ENCODE measurements at places on chromosomes 5 and 9. TPM values are rescaled to one million over a fixed set of nuclear protein-coding genes. Genes with fewer than 3 reads are reported as not detected.

Gene ACTL7B
- not detected for total RNA-seq

Gene PRELID2
- total RNA-seq, result 13.1 TPM

Gene PPP3R2
- not detected for total RNA-seq

Gene TNFSF15
- total RNA-seq, result 0.08 TPM

DNA sequence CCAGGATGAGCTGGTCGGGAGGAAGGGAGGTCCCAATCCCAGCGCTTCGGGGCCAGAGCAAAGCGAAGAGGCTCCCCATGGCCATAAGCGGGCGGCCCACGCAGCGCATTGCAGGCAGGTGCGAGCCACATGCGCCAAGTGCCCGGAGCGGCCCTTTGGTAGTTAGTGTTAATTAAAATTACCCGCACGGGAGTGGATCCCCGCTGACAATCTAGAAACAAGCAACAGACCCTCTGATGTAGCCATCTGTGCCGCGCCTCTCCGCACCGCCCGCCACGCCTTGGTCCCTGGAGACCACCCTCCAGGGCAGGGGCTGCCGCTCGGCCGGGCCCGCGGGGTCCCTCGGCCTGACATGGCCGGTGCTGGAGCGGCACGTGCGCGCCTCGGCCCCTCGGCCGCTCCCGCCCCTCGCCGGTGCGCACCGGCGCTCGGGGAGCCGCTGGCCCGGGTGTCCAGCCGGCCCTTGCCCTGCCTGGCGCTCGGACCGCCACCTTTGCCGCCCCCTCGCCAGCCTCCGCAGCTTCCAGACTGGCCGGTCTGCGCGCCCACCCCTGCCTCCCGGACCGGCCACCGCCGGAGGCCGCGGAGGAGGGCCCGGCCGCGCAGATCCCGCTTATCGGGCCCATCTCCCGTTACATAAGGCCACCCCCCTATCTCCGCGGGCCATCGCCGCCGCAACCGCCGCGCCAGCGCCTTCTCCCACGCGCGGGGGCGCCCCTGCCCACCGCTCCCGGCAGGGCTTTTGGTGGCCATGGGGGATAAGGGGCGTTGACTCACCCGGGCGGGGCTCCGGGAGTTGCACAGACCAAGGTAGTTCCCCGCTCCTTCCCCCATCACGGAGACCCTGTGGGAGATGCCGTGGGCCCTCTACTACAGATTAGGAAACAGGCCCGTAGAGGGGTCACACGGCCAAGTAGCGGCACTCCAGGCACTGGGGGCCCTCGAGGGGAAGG is 1.9 kb upstream of the IL13 start:
- H3K4me3 ChIP-seq, result peak overlapping the region; percentile 51
- peaks cover 42% of the 10 kb centered on the region for H3K27me3 ChIP-seq
- no peaks in the 10 kb centered on the region for H3K36me3 ChIP-seq
- H3K27ac ChIP-seq, result no peak overlapping the region

DNA sequence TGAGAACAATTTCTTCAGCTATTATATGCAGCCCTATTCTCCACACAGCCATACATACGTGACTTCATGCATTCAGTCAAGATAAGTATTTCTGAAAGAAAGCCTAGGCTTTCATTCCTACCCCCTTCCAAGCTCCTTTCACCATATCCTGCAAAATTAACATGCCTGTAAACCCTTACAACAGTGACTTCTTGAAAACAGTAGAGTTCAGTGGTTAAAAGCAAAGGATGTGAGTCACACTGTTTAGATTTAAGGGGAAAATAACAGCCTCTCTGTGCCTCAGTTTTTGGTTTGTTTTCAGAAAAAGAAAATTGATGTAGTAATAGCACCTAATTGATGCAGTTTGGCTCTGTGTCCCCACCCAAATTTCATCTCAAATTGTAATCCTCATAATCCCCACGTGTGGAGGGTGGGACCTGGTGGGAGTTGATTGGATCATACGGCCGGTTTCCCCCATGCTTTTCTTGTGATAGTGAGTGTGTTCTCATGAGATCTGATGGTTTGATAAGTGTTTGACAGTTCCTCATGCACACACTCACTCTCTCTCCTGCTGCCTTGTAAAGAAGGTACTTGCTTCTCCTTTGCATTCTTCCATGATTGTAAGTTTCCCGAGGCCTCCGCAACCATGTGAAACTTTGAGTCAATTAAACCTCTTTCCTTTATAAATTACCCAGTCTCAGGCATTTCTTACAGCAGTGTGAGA is 264.8 kb downstream of the CETN3 start:
- H3K36me3 ChIP-seq, result no peaks in the 10 kb centered on the region
- H3K4me3 ChIP-seq, result no peak overlapping the region

GRCh38 chr9:123453831-123454321 is 97.9 kb downstream of the CRB2 start:
- H3K36me3 ChIP-seq, result no peaks in the 10 kb centered on the region
- H3K27ac ChIP-seq, result no peak overlapping the region
- H3K27me3 ChIP-seq, result no peaks in the 10 kb centered on the region
- no peak for DNase-seq
- H3K4me3 ChIP-seq, result no peak overlapping the region

GRCh38 chr9:89452561-89452960 is 45.4 kb downstream of the SEMA4D start:
- H3K36me3 ChIP-seq, result no peaks in the 10 kb centered on the region
- no peak overlapping the region for H3K4me3 ChIP-seq
- no peaks in the 10 kb centered on the region for H3K27me3 ChIP-seq

GRCh38 chr9:131848570-131849160 is 108.8 kb upstream of the RAPGEF1 start:
- no peak overlapping the region for H3K4me3 ChIP-seq
- no peaks in the 10 kb centered on the region for H3K4me1 ChIP-seq

DNA sequence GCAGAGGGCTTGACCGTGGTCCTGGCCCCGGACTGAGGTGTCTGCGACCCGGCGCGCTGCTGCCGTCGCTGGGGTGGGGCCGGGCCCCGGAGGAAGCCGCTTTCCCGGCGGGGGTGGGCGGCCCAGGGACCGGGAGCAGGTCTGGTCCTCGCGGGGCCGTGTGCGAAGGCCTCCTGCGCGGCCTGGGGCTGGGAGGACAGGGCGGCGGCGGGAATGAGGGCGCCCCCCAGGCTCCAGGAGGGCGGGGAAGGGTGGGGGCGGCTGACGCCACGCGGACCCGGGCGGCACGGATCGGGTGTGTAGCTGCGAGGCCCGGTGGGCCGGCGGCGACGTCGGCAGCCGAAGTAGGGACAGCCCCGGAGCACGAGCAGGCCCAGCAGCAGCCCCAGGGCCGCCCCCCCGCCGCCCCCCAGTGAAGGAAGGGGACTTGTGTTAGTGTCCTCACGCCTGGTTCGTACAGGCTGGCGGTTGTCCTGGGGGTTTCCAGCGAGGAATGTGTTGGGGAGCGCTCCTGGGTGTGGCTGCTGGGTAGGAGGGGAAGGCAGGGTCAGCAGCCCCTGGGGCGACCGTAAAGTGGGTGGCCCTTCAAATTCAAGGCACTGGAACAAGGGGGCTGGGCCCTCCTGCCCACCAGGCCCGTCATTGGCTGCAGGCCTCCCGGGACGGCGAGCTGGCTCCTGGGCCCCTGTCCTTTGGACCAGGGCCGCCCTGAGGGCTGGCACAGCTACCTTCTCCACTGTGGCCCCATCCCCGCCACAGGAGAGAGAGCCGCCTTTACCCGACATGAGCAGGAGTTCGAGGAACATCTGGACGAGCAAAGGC is 597 bp upstream of the TMEM250 start:
- H3K36me3 ChIP-seq, result no peaks in the 10 kb centered on the region
- H3K27ac ChIP-seq, result 0 out of 2 replicates have a peak overlapping the region, but pooled peaks have one; percentile 19
- H3K27me3 ChIP-seq, result no peaks in the 10 kb centered on the region
- DNase-seq, result peak; percentile 73
- peaks cover 4% of the 10 kb centered on the region for H3K4me1 ChIP-seq

- no peak for DNase-seq
- H3K36me3 ChIP-seq, result no peaks in the 10 kb centered on the region
- no peak overlapping the region for H3K27ac ChIP-seq
- H3K4me1 ChIP-seq, result no peaks in the 10 kb centered on the region
Measured at GRCh38 chr9:114606597-114607207, 4.4 kb upstream of the TMEM268 start.

GRCh38 chr5:173759691-173760090 is 128.5 kb upstream of the CPEB4 start:
- H3K4me3 ChIP-seq, result no peak overlapping the region
- H3K27me3 ChIP-seq, result no peaks in the 10 kb centered on the region
- DNase-seq, result no peak
- peaks cover 3% of the 10 kb centered on the region for H3K4me1 ChIP-seq
- no peak overlapping the region for H3K27ac ChIP-seq

DNA sequence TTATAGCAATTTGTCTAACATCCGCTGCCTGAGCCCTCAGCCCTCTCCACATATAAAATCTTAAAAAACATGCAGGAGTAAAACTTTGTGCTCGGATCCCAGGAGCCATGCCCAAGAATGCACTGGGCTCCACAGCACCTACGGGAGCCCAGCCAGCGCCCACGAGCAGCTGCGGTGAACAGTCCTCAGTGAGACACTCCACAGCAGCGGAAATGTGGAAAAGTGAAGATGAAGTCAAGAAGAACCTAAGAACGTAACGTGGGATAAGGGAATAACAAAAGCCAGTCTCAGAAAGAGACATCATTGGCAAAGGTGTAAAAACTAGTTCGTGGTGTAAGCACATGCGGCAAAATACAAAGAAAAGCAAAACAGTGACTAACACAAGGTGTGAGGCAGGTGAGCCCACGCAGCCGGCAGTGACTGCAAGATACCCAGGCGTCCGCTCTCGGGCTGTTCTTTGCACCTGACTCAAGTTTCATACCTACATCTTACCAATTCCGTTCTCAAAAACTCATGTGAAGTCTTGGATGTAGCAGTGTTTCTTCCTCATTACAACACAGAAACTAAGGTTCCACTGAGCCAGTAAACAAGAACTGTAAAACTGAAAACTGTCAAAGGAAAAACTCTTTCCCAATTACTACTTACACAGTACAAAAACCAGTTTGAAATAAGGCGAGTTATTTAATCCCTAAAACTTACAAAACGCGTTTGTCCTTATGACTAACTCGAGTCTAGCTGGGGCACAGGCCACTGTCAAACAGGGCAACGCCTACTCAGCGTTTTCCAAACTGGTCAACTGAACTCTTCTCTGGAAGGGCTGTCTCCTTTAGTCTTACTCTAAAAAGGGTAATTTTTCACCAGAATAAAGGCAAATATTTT is 1.7 kb downstream of the CAMSAP1 start:
- no peak overlapping the region for H3K27ac ChIP-seq
- H3K27me3 ChIP-seq, result peaks cover 9% of the 10 kb centered on the region
- H3K4me1 ChIP-seq, result peaks cover 40% of the 10 kb centered on the region
- DNase-seq, result no peak
